ENCODE measurements at places on chromosomes 16 and 17.

GRCh38 chr17:61205931-61206330, 193.7 kb upstream of the TBX2 start:
- no peak for DNase-seq

DNA sequence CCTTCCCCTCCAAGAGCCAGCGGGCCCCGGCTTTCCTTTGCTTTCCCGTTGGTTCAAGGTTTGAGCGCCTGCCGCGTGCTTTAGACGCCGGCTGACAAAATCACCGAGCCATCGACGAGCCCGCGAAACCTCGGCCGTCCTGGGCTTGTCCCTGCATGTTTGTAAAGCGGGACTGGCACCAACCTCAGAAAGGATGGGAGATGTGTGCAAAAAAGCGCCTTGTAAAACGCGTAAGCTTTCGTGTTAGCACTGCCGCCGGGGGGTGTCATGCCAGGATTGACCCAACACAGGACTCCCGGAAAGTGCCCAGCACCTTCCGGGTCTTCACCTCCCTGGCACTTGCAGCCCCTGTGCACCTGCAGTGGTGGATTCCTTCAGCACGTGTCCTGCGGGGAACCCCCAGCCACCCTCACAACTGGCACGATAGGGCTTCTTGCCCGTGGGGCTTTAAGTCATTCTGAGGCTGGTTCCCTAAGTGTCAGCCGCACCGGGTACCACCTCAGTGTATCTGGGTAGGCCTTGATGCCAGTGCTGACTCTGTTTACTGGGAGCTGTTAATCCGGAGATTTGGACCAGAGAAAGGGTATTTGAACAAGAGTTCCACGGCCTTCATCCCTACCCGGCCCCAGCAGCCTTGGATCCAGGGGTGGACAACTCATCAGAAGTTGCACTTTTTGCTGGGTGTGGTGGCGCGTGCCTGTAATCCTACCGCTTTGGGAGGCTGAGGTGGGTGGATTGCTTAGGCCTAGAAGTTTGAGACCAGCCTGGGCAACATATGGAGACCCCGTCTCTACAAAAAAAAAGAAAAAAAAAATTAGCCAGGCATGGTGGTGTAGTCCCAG, 817 bp downstream of the NDUFAF8 start:
- DNase-seq = no peak

- DNase-seq = no peak
Measured at GRCh38 chr16:5349670-5350517, 252.3 kb upstream of the EEF2KMT start.

DNA sequence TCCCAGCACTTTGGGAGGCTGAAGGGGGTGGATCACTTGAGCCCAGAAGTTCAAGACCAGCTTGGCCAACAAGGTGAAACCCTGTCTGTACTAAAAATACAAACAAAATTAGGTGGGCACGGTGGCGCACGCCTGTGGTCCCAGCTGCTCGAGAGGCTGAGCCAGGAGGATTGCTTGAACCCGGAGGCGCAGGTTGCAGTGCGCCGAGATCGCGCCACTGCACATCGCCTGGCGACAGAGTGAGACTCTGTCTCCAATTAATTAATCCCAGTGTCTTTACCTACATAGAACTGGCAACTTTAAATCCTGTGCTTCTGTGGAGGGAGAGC, 1.5 kb upstream of the ELOB start:
- DNase-seq = no peak

DNA sequence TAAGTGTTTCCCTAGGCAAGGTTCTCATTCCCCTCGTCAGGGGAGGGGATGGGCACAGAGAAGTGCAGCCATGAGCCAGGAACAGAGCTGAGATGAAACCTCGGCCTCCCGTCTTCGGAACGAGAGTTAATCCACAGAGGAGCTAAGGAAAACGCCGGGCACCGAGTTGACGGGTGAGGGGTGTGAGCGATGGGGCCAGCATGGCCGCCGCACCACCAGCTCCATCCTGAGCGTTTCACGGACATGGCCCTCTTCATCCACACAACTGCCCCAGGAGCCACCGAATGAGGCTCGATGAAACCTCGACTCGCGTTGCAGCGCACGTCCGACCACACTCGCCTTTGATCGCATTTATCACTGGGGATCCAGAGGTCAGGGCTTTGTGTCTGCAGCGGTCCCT, 21.5 kb downstream of the CA5A start:
- no peak for DNase-seq

DNA sequence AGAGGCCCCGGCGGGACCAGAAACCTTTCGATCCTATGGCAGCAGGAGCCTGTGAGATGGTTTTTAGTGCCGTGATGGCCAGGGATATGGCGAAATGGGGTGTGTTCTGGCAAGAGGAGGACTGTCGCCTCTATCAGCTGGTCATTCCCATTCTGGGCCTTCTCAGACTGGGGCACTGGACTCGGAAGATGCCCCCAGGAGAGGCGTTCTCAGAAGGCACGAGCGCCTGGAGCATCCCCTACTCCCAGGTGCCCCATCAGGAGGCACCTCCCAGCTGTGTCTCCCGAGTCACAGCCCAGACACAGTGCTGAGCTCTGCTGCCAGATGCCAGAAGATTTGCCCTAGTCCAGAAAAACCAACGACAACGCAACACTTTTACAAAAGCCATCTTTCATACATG, 54.6 kb upstream of the ENDOV start:
- no peak for DNase-seq

DNA sequence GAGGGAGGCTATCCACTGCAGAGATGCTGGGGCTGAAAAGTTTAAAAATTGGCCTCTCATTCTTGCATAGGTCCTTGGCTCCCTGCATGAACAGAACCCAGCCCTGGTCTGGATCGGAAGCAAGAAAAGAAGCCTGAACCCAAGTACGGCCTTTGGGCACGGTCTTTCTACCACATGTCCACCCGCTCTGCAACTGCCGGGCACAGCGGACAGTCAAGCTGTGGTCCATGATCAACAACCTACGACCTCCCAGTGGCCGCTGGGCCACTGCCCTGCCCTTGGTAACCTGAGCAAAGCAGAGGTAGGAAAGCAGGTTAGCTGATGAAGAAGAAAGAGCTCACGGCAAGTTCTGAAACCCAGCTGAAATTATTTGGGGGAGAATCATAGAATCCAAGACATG, 3.6 kb downstream of the ABCC12 start:
- no peak for DNase-seq

GRCh38 chr17:73157521-73157890, 7.3 kb upstream of the SSTR2 start:
- no peak for DNase-seq

DNA sequence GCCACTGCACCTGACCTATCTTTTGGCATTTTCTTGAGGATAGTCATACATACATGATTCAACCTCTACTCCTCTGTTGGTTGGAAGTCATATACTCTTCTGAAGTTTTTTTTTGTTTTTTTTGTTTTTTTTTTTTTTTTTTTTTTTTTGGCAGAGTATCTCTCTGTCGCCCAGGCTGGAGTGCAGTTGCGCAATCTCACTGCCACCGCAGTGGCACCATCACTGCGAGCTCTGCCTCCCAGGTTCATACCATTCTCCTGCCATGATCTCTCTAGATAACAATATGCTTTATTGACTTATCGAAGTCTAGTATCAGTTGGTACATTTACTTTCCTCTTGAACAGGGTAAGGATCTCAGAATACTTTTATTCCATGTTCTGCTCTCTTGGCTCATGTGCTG, 224.2 kb upstream of the WSCD1 start:
- no peak for DNase-seq

GRCh38 chr17:1203111-1203966, 23.6 kb upstream of the ABR start:
- DNase-seq = peak; percentile 15

DNA sequence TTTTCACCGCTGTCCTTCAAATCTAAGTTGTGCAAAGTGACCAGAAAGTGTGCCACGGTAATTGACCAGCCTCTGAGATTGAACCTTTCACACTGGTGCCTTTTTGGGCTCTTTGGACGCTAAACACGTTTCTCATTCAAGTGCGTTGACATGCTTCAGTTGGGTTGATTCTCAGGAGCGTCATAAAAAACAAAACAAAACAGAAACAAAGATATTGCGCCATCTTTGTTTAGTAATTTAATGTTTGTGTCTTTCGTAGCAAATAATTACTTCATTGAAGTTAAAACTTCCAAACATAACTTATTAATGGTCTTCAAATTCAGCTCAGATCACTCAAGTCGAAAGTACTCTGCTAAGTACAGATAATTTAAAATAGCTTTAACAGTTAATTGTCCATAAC, 80.2 kb downstream of the OR1D5 start:
- no peak for DNase-seq

GRCh38 chr16:13839577-13839976, 80.4 kb upstream of the ERCC4 start:
- no peak for DNase-seq

DNA sequence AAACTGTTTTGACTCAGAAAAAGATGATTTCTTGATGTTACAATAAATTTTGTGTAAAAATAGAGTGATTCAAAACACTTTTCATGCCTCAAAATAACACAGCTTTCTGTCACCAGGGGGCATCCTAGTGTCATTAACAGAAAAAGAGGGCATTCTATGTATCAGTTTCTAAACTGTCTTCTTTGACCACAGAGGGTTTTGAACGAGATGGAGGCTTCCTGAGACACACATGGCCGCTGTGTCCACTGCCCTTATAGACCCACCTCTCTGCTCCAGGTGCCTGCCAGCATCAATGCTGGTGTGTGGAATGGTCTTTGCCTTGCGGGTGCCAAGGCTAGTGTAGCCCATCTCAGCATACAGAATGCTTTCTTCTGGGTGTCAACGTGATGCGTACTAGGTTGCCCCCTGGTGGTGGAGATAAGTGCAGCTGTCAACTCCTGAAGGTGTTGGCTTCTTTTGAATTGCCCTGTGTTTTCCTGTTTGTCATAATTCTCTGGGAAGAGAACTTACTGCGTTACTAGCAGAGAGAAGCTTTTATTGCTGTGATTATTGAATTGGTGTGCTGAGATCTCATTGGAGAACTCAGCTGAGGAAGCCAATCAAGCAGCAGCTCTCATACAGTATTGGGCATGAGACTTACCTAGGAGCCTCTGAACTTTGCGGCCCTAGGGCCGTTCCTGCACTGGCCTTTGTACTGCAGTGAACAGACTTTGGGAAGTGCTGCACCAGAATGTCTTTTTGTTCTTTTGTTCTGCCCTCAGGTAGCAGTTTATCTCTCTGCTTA, 38.6 kb downstream of the USP10 start:
- peak; percentile 38 for DNase-seq

- no peak for DNase-seq
Measured at GRCh38 chr17:70804161-70804560, 634.8 kb downstream of the KCNJ2 start.

GRCh38 chr16:47995354-47995753, 160.4 kb downstream of the ABCC12 start:
- no peak for DNase-seq

DNA sequence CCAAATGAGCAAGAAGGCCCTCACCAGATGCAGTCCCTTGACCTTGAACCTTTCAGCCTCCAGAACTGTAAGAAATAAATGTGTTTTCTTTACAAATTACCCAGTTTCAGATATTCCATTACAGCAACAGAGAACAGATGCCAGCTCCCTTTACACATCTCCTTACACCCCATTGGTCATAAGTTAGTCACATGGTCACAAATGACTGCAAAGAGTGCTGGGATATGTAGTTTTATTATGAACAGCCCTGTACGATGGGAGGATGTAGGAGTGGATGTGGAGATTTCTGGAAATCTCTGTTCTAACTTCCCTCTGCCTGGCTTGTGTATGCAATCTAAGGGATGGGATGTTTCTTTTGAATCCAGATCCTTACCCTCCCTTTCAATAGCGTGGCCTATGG, 13.3 kb upstream of the RPL38 start:
- no peak for DNase-seq

GRCh38 chr16:27868180-27868579, 195.3 kb downstream of the GSG1L start:
- no peak for DNase-seq

DNA sequence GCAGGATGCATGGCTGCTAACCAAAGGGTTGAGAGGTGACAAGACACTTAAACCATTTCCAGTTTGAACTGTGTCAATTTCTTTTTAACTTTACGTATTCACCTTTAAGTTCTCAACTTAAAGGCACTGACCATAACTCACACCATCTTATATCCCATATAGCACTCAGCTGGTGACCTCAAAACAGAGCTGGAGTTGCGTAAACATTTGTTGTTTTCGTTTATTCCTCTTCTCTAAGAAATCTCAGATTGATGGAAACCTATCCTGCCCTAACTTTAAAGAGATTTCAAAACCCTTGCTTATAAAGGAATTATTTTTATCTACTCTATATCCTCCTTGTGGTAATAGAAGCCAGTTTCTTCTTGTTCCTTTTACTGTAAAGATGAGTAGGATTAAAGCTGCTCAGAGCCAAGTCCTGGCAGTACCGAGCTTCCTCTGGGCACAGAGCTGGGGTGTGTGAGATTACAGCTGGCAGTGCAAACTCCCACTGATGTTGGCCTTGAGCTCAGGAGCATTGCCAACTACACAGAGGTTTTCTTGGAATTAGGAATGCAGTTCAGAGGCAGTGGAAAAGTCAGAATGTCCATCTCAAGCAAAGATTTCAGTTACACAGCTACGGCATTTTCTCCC, 1.3 kb downstream of the KCTD2 start:
- DNase-seq = no peak

- no peak for DNase-seq
Measured at GRCh38 chr16:54341892-54342776, 55.5 kb upstream of the IRX3 start.

- DNase-seq = no peak
Measured at GRCh38 chr17:4573669-4574068, 10.7 kb upstream of the SMTNL2 start.

DNA sequence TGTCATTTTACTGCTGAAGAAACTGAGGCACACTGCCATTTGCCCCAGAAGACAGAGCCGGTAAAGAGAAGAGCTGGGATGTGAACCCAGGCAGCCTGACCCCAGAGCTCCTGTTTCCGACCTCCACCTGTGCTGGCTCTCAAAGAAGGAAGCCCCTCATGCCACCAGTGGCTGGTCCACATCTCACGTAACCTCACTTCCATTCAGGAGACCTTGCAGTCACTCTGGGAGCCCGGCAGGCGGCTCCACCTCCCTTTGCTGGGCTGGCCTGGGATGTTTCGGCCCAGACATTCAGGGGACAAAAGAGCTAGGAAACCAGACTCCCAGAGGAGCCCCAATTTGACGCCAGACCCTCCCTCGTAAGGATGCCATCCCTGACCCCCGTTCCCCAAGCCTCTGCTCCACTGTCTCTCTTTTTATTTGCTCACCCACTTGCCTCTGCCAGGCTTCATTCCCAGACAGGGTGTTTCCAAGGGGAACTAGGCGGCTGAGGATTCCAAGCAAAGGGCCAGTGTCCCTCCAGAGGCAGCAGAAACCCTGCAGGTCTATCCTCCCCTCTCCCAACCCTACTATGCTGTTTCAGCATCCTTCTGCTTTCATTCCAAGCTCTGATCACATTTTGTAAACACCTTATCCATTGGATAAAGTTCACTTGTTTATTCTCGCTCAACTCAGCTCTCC, 2.8 kb downstream of the TAF1C start:
- no peak for DNase-seq

Measured in stimulated activated CD8-positive, alpha-beta memory T cell treated with anti-CD3 and anti-CD28 coated beads, Interleukin-2, amount 100 ng/mL, for 1 hour (primary cell).